ENCODE measurements at places on chromosomes 1 and 21.

- no peak for DNase-seq
These were observed 32.8 kb upstream of the S1PR1 start for GRCh38 chr1:101203820-101204540.

DNA sequence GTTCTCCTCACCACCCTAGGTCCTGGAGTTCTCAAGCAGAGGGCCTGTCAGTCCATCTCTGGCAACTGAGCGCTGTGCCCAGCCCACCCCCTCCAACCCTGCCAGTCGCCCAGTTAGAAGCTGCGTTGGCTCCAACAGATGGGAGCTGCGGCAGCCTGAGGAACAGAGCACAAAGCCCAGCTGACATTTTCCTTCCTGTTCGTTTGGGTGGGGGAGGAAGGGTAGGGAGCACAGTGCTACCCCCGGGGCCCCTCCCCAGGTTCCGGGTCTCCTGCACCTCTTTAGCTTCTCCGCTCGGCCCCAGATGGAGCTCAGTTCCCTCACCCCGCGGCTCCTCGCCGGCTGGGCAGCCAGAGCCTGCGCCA, 1.4 kb downstream of the LRRN2 start:
- no peak for DNase-seq

DNA sequence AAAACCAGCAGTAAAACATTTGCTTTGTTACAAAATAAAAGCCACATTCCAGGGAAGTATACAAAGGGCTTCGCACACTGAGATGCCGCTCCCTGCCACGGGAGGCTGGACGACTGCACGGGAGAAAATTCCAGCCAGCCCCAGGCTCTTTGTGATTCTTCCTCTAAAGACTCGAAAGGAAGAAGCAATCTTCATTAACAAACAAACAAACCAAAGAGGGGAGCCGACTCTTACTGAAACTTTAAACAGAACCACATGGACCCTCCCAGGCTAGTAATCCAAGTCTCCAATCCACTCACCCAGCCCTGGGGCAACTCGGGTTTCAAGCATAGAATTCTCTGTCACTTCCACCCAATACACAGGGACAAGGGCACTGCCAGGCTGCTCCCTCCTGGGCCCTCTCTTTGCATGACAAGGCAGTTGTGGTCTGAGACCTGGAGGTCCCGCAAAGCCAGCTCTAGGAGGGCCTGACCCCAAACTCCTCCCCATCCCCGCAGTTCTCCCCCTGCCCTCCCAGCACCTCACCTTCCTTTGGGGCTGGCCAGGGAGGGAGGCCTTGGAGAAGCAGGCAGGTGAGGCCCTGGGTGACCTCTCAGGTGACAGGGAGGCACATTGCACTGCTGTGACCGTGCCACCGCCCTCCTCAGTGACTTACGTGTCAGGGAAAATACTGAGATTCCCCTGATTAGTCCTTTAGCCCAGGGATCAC, 26.6 kb upstream of the COL18A1 start:
- no peak for DNase-seq

GRCh38 chr1:42529724-42530181, 66.7 kb downstream of the CCDC30 start:
- DNase-seq: no peak

Data from activated CD4-positive, alpha-beta T cell treated with anti-CD3 and anti-CD28 coated beads for 1 hour (primary cell).